ENCODE measurements at places on chromosomes 3 and 15. TPM values are rescaled to one million over a fixed set of nuclear protein-coding genes. Genes with fewer than 3 reads are reported as not detected.

PFKFB4 gene
- total RNA-seq, result 6.7 TPM

GRCh38 chr15:63395730-63396151 is 14.1 kb upstream of the CA12 start:
- H3K27ac ChIP-seq, result no peak overlapping the region
- no peaks in the 10 kb centered on the region for H3K27me3 ChIP-seq
- DNase-seq, result no peak
- no peak overlapping the region for H3K4me3 ChIP-seq
- H3K36me3 ChIP-seq, result no peaks in the 10 kb centered on the region

DNA sequence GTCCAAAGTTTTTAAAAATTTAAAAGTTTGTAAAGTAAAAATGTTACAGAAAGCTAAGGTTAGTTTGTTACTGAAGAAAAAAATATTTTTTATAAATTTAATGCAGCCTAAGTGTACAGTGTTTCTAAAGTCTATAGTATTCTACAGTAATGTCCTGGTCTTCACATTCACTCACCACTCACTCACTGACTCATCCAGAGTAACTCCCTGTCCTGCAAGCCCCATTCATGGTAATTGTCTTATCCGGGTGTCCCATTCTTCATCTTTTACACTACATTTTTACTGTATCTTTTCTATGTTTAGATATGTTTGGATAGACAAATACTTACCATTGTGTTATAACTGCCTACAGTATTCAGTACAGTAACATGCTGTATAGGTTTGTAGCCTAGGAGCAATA is 36.7 kb upstream of the ATP10A start:
- no peak overlapping the region for H3K27ac ChIP-seq
- no peaks in the 10 kb centered on the region for H3K27me3 ChIP-seq

DNA sequence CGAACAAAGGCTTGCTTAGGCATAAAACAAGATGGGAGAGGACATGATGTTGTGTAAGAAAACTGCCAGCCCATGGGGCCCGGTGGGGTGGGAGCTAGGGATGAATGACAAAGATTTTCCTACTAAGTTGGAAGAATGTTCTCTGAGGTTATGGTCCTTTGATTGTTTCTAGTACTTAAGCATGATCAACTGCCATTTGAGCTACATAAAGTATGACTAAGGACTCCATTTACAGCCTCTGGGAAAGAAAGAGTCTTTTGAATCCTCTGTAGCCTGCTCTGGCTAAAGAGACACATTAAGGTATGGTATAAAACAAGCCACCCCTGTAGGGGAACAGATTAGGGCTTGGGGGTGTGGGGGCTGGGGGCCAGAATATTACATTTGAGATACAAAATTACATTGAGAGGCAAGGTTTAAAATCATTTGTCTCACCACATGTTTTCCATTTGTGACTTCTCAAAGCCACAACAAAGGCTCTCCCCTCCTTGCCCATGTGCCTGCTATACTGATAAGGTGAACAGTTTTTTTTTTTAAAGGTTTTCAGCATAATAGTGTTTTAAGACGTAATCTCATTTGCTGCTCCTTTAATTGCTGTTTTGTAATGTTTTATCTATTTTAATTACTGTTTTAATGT is 323.4 kb downstream of the CHST2 start:
- H3K27me3 ChIP-seq, result no peaks in the 10 kb centered on the region
- H3K4me1 ChIP-seq, result peaks cover 12% of the 10 kb centered on the region
- H3K27ac ChIP-seq, result peak overlapping the region; percentile 45
- peak; percentile 58 for DNase-seq

- H3K4me1 ChIP-seq, result peaks cover 2% of the 10 kb centered on the region
- H3K27me3 ChIP-seq, result no peaks in the 10 kb centered on the region
- DNase-seq, result no peak
- no peak overlapping the region for H3K27ac ChIP-seq
- H3K4me3 ChIP-seq, result no peak overlapping the region
Observed at GRCh38 chr15:101148166-101148880, 103.5 kb downstream of the CHSY1 start.

DNA sequence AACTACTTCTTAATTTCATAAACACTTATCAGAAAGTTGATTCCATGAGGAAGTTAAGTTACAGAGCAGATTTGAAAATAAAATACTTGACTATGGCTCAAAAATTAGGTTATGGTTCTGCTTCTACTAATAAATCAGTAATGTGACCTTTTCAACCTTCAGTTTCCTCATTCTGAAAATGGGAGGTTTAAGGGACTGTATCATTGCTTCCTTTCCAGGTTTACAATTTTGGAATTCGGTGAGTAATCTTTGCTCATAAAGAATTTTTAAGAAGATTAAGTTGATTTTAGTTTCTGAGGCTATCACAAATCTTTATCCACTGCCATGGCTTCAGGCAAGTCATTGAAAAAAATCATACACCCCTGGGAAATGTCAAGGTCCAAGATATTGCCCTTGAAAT is 1061.2 kb downstream of the DIPK2A start:
- no peak overlapping the region for H3K4me3 ChIP-seq
- no peaks in the 10 kb centered on the region for H3K36me3 ChIP-seq
- H3K4me1 ChIP-seq, result no peaks in the 10 kb centered on the region

LRRC34 gene
- 1.8 TPM for total RNA-seq

- DNase-seq, result peak; percentile 62
Observed at GRCh38 chr3:98914210-98915080, 12.9 kb upstream of the DCBLD2 start.

DNA sequence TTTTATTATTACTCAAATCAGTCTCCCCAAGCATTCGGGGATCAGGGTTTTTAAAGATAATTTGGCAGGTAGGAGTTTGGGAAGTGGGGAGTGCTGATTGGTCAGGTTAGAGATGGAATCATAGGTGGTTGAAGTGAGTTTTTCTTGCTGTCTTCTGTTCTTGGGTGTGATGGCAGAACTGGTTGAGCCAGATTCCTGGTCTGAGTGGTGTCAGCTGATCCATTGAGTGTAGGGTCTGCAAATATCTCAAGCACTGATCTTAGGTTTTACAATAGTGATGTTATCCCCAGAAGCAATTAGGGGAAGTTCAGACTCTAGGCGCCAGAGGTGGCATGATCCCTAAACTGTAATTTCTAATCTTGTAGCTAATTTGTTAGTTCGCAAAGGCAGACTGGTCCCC is 20.6 kb upstream of the TRANK1 start:
- H3K36me3 ChIP-seq, result no peaks in the 10 kb centered on the region
- no peak overlapping the region for H3K4me3 ChIP-seq
- H3K27ac ChIP-seq, result no peak overlapping the region

DNA sequence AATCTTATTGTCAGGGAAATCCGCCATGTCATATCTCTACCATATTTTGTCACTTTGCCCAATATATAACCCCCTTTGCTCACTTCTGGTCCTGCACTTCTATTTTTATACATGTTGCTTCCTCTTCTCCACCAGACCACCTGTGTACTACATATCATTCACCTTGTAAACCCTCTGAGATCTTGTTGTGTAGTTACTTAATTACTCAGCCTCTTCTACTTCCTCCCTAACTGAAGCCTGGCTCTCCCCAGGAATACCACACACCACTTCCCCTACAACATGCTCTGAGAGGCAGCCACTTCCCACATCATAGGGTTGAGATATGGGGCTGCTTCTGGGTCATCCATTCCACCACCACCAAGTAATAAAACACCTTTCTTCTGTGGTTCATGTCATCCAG is 10.0 kb downstream of the HEXA start:
- no peaks in the 10 kb centered on the region for H3K36me3 ChIP-seq
- no peak overlapping the region for H3K4me3 ChIP-seq
- H3K27me3 ChIP-seq, result no peaks in the 10 kb centered on the region
- no peak for DNase-seq

GP9 gene
- not detected for total RNA-seq

- H3K4me3 ChIP-seq, result no peak overlapping the region
- peaks cover 8% of the 10 kb centered on the region for H3K4me1 ChIP-seq
- no peak overlapping the region for H3K27ac ChIP-seq
- DNase-seq, result no peak
- no peaks in the 10 kb centered on the region for H3K36me3 ChIP-seq
Observed at GRCh38 chr15:77018796-77019505, 24.0 kb downstream of the PSTPIP1 start.

- no peak overlapping the region for H3K4me3 ChIP-seq
- H3K27me3 ChIP-seq, result peaks cover 2% of the 10 kb centered on the region
- H3K36me3 ChIP-seq, result no peaks in the 10 kb centered on the region
Observed at GRCh38 chr15:51382787-51383186, 41.3 kb downstream of the GLDN start.

DNA sequence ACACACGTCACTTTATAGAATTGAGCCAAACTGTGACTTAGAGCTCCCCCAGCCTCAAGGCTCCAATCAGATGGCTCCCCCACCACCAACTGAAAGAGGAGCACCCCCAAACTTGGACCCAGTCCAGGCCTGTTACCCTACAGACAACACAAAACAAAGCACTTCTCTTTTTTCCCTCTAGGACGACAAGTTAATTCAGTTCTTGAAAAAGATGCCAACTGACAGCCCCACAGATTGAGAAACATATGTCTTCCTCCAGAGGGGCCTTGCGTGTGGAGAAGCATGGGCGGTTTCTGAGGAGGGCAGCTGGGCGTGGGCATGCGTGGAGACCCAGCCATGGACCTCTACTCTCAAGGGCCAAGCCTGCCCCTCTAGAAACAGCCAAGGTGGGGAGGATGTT is 229.5 kb downstream of the SHQ1 start:
- H3K4me1 ChIP-seq, result no peaks in the 10 kb centered on the region
- H3K27me3 ChIP-seq, result peaks cover 7% of the 10 kb centered on the region

GRCh38 chr3:70992562-70993204 is 590.8 kb downstream of the FOXP1 start:
- peak; percentile 82 for DNase-seq
- no peak overlapping the region for H3K4me3 ChIP-seq
- H3K36me3 ChIP-seq, result peaks cover 2% of the 10 kb centered on the region
- H3K27me3 ChIP-seq, result no peaks in the 10 kb centered on the region
- H3K27ac ChIP-seq, result no peak overlapping the region

DNA sequence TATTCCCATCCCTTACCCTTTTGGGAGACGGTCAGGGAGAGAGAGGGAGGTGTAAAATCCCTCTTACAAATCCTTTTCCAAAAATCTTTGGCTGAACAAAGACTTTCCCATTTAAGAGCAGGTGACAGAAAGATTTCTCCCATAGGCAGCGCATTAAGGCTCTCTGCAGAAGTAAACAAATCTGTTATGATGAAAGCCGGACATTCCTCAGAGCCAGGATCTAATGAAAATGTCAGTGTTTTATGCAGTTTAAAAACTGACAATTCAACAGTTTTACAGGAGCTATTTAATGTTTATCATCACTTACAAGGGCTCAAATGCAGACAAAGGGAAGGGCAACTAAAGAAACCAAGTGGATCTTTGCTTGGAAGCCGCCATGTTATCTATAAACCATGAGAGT is 108.3 kb upstream of the WNT5A start:
- no peak for DNase-seq
- H3K36me3 ChIP-seq, result no peaks in the 10 kb centered on the region
- no peak overlapping the region for H3K27ac ChIP-seq
- H3K4me3 ChIP-seq, result no peak overlapping the region
- H3K4me1 ChIP-seq, result no peaks in the 10 kb centered on the region

MAPKBP1 gene
- 20.8 TPM for total RNA-seq

DNA sequence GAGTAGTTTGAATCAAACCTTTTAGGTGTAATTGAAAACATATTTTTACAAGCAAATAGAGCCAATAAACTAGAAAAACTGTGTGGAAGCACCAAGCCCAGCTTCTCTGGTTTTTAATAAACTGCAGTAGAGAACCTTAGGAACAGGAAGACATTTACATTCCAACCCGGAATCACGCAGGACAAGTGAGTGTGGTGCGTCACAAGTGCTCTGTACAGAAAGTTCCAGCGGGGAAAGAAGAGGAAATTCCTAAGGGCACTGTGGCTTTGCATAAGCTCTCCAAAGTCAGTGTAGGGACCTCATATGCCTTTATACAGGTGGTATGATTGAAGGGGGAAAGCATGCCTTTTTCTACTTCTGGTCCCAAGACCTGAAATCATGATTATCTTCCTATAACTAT is 21.6 kb downstream of the COL8A1 start:
- H3K27ac ChIP-seq, result peak overlapping the region; percentile 86
- peak; percentile 64 for DNase-seq
- no peaks in the 10 kb centered on the region for H3K36me3 ChIP-seq
- H3K4me3 ChIP-seq, result no peak overlapping the region
- no peaks in the 10 kb centered on the region for H3K27me3 ChIP-seq
- H3K4me1 ChIP-seq, result peaks cover 7% of the 10 kb centered on the region

UNC13C gene
- not detected for total RNA-seq

FAM162A gene
- 16.7 TPM for total RNA-seq

GRCh38 chr15:100968050-100968966 is 49.2 kb downstream of the LRRK1 start:
- peak; percentile 91 for DNase-seq
- H3K27me3 ChIP-seq, result no peaks in the 10 kb centered on the region
- H3K36me3 ChIP-seq, result no peaks in the 10 kb centered on the region
- no peak overlapping the region for H3K4me3 ChIP-seq
- H3K27ac ChIP-seq, result no peak overlapping the region

GRCh38 chr3:182585532-182586150 is 207.7 kb upstream of the ATP11B start:
- no peak for DNase-seq
- no peak overlapping the region for H3K27ac ChIP-seq
- H3K36me3 ChIP-seq, result no peaks in the 10 kb centered on the region
- no peaks in the 10 kb centered on the region for H3K4me1 ChIP-seq
- H3K27me3 ChIP-seq, result no peaks in the 10 kb centered on the region

INO80 gene
- total RNA-seq, result 22.3 TPM

GRCh38 chr3:151012753-151013152 is 40.2 kb upstream of the CLRN1 start:
- H3K27ac ChIP-seq, result no peak overlapping the region
- no peaks in the 10 kb centered on the region for H3K4me1 ChIP-seq
- H3K36me3 ChIP-seq, result no peaks in the 10 kb centered on the region
- no peak for DNase-seq

APPL1 gene
- total RNA-seq, result 45.7 TPM

DNA sequence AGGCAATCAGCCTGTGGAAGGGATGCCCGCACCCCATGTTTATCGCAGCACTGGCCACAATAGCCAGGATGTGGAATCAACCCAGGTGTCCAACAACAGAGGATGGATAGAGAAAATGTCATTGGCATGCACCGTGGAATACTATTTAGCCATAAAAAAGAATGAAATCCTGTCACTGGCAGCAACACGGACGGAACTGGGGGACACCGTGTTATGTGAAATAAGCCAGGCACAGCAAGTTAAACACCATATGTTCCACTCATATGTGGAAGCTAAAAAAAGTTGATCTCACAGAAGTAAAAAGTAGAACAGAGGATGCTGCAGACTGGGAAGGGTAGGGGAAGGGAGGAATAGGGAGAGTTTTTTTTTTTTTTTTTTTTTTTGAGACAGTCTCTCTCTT is 15.6 kb downstream of the MELTF start:
- no peak overlapping the region for H3K27ac ChIP-seq
- no peaks in the 10 kb centered on the region for H3K36me3 ChIP-seq
- no peaks in the 10 kb centered on the region for H3K4me1 ChIP-seq
- DNase-seq, result no peak
- H3K27me3 ChIP-seq, result peaks cover 5% of the 10 kb centered on the region
- H3K4me3 ChIP-seq, result no peak overlapping the region

LMCD1 gene
- 40.1 TPM for total RNA-seq

All from fibroblast of lung (primary cell).